ENCODE measurements at places on chromosomes 7 and 10.

DNA sequence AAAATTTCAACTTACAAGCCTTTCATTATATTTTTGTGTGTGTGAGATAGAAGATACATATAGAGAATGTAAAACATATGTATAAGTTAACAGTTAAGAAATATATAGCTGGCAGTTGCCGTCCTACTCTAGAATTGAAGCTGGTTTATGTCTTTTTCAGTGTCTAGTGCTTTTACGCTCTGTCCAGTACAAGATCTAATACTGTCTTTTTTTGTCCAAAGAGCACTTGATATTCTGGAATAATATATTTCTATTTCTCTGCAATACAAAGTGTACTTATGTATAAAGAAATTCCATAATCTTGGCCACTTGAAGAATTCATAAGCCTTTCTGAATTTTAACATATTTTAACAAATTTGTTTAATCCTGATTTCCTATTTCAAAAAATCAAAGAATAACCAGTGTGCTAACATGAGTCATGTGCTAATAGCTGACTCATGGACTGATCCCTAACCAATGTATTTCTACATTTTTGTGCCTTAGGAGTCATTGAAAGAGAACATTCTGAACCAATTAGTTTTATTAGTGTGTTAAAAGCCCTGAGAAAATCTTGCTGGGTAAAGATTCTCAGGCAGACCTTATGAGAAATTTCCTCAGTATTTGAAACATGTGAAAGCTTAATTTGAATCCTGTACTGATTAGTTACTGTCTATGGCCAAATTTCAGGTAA is 73.2 kb upstream of the CCAR1 start:
- DNase-seq, result no peak

- peak; percentile 14 for DNase-seq
Observed at GRCh38 chr10:3566627-3567026, 218.4 kb downstream of the KLF6 start.

- no peak for DNase-seq
Observed at GRCh38 chr10:85012305-85012704, 683.9 kb downstream of the CCSER2 start.

DNA sequence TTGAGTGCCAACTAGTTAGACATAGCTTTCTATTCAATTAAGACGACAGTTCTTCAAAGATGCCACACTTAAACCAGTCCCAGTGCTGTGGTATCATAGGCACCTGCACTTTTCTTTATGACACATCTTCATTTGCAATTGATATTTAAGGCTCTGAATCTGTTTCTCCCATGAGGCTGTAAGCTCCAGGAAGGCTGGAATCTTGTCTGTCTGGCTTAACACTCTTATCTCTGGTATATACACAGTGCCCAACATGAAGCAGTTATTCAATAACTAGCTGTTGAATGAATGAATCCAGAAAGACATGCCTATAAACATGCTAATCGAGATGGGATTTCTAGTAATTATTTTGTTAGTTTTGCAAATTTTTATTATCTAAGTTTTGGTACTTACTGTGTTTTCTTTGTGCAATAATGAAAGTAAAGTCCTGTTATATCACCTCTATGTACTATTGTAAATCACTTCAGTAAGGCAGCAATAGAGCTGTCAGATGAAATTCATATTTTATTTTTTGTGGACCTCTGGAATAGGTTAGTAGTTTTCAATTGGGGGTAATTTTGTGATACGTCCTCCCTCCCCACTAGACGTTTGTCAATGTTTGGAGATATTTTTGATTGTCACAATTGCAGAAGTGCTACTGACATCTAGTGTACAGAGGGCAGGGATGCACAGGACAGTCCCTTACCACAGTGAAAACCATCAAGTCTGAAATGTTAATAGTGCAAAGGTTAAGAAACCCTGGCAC is 51.3 kb upstream of the STEAP4 start:
- DNase-seq, result peak; percentile 5

GRCh38 chr10:87991946-87992345 is 128.5 kb downstream of the PTEN start:
- no peak for DNase-seq

DNA sequence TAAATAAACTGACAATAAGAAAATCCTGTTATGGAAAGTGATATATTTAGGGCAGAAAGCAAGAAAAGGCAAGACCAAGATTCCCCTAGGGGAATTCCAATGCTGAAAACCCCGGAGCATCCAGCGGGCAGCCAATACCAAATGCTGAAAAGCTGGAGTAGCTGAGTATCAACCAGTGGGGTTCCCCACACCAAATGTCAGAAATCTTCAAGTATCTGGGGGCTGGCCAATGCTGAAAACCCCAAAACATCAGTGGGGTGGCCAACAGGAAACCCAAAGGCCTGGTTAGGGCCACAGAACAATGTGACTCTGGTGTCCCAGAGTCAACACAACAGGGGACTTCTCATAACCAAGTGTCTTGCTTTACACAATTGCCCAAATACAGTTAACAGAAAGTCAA is 271.8 kb upstream of the CACNA2D1 start:
- DNase-seq, result no peak

GRCh38 chr10:110147961-110148360 is 59.4 kb upstream of the MXI1 start:
- no peak for DNase-seq
